IPS DF 6.9 (cell line): ENCODE measurements at places on chromosomes 6 and 20.

DNA sequence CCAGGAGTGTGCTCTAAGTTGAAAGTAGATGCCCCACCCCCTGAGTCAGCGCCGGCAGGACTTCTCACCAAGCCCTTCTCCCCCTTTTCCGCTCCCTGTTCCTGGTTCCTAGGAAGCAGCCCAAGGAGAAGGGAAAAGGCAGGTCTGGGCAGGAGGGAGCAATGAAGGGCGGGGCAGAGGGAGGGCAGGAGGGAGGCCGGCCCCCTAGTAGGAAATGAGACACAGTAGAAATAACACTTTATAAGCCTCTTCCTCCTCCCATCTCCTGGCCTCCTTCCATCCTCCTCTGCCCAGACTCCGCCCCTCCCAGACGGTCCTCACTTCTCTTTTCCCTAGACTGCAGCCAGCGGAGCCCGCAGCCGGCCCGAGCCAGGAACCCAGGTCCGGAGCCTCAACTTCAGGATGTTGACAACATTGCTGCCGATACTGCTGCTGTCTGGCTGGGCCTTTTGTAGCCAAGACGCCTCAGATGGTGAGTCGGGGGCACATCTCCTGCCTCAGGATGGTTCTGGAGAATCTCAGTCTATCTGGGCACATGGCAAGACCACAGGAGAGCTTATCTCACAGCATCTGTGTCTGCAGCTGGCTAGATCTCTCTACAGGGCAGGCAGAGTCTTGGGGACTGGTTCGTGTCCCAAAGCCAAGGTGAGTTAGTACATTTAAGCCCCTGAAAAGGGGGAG, at the start of gene PROCR:
TSS of gene PROCR (plus strand) at position 320 of the 681 bp plus-strand sequence. CDS start at position 403, 83 bp downstream.
- H3K27ac ChIP-seq: no peak within 1 kb of the TSS
- peaks cover 6% of the 10 kb centered on the region; the same call in 1 of the 2 replicates for H3K4me1 ChIP-seq
- no peaks in the 10 kb centered on the region for H3K27me3 ChIP-seq
- H3K4me3 ChIP-seq: peak within 1 kb of the TSS; percentile 5; the same call in 1 of the 2 replicates
- DNase-seq: peak; percentile 50

DNA sequence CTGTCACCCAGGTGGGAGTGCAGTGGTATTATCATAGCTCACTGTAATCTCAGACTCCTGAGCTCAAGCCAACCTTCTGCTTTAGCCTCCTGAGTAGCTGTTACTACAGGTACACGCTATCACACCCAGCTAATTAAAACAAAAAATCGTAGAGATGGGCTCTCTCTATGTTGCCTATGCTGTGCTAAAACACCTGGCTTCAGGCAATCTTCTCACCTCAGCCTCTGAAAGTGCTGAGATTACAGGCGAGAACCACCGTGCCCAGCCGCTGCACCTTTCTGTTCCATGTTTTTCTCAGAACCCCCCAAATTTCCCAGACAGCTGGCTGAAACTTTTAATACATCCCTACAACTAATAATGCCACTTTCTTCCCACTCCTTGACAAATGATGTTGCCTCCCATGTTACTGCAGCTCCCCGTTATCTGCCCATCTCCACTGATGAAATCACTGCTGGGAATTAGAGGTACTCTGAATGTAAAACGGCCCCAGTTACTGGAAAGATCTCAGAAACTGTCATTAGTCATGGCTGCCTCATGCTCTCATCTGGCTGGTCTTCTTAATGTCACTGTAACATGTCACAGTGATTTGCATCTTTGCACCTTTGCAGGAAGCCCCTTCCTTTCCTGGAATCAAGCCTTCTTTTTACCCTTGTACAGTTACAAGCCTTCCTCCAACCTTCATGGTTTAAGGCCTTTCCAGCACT, 697.5 kb downstream of the PRKN start:
- H3K27me3 ChIP-seq: no peaks in the 10 kb centered on the region
- H3K36me3 ChIP-seq: no peaks in the 10 kb centered on the region
- no peak for DNase-seq

DNA sequence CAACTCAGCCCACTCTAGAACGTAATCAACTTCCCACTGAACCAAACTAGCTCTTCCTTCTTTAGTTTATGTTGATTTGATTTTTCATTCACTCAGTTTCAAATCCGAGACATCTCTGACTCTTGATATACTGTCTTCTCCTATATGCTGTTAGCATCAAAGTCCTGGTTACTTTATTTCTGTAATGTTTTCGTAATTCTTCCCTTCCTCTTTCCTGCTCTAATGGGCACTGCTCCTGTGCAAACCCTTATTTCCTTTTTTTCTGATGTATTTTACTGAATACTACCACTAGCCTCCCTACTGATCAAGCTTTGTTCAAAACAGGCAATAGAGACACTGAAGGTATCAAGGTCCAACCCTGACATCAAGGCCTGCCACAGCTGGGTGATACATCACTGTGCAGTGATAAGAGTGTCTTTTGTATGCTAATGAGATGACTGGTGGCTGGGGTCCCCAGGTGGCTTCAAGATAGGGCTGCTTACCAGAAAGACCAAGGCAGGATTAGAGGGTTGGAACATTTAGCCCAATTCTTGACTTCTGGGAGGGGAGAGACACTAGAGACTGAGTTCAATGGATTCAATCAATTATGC, 95.2 kb downstream of the KIF13A start:
- H3K27ac ChIP-seq: no peak overlapping the region
- H3K36me3 ChIP-seq: peaks cover 3% of the 10 kb centered on the region; the same call in 1 of the 2 replicates
- no peak for DNase-seq
- H3K4me1 ChIP-seq: no peaks in the 10 kb centered on the region

DNA sequence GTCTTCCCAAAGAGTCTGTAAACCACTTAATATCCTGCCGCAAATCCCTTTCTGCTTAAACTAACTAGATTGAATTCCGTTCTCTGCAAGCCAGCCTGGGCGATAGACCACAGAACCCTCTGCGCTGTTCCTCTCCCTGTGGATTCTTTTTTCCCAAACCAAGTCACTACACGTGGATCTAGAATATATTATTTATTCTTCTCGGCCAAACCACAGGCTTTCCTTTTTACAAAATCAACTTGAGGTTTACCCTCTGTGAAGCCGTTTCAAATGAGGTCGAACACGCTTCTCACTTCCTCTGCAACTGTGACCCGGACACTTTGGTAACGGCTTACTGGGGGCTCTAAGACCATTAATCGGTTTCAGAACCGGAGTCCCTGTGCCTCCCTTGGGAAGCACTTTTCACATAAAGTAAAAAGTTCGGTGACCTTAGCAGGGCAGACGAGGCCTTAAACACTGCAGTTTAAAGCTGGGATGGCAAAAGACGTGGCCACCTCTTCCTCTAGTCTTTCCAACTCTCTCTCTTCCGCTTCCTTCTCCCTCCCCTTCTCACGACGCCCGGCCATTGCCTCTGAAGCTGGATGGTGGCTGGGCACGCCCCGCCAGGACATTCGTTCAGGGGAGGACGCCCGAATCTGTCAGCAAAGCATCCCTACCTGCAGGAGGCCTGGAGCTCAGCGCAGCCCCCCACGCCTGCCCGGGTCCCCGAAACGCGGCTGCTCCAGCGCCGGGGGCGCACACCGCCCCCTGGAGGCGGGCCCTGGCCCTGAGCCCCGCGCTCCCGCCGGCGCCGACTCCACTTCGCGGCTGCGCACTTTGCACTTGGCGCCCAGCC, 55.0 kb upstream of the FOXC1 start:
- H3K4me1 ChIP-seq: no peaks in the 10 kb centered on the region; the same call in 1 of the 2 replicates
- H3K36me3 ChIP-seq: no peaks in the 10 kb centered on the region
- H3K27me3 ChIP-seq: peaks cover 11% of the 10 kb centered on the region; the same call in 1 of the 2 replicates
- DNase-seq: no peak

DNA sequence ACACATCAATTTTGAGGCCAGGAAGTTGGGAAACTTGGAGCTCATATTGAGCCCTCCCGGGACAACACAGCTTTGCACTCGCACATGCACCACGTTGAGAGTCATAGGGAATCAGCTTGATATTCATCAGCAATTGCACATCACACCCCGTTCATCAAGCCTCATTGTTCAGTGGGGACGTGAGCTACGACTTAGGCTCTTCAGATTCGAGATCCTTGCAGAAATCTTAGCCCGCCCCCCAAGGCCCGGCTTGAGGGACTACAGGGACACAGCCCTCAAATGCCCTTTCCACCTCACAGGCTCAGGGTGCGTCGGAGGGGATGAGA, 93.0 kb upstream of the MAFB start:
- H3K36me3 ChIP-seq: no peaks in the 10 kb centered on the region
- no peaks in the 10 kb centered on the region for H3K4me1 ChIP-seq
- no peak overlapping the region for H3K4me3 ChIP-seq
- no peak for DNase-seq
- H3K27ac ChIP-seq: no peak overlapping the region

DNA sequence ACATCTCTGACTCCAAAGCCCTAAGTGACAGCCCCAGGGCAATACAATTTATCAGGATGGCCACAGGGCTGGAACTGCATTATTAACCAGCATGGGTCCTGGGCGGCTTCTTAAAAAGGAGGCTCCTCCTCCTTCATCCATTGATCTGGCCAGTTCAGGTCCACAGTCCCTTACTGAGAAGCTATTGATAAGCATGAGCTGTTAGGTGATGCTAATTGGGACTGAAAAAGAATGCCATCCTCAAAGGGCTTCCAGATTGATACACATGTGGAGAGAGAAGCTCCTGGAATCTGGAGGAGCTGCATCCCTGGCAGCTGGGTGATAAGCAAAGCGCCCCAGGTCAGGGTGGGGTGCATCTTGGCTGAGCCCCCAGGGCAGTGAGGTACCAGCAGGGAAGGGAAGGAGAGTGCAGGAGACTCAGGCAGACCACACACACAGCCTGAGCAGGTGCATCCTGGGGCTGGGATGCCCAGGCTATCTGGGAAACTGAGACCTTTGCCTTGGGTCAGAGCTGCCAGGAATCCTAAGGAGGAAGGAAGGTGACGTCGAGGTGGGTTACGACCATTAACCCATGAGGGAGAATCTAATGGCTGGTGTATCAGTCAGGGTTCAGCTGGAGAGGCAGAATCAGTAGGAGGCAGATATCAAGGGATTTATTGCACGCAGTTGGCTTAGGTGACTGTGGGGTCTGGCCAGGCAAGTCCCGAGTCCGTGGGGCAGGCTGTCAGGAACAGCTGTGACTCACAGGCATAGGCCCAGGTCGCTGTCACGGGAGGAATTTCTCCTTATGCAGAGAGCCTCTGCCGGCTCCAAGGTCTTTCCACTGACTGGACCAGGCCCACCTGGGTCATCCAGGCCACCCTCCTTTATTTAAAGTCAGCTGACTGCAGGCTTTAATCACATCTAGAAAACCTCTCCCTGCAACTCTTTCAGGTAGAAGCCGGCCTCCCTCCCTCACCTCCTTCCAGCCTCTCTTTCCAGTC, 261.2 kb downstream of the BMP7 start:
- no peak overlapping the region for H3K27ac ChIP-seq
- no peak overlapping the region for H3K4me3 ChIP-seq
- no peaks in the 10 kb centered on the region for H3K27me3 ChIP-seq

DNA sequence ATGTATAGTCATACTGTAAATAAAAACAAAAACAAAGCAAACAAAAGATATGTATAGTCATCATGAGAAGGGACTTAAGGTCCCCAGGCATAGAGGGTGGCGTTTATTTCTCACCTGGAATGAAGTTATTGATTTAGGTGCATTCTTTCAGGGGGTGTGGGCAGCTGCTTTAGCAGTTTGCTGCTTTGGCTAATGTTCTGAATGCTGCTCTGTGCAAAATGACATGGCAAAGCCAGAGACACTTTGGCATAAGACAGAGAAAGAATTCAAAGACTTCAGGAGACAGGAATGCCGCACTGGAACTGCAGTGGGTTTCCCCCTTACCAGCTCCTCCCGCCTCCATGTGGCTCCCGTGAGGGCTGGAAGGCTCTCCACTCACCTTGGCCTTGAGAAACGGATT, 36.4 kb upstream of the NELFCD start:
- H3K4me3 ChIP-seq: no peak overlapping the region
- H3K27me3 ChIP-seq: no peaks in the 10 kb centered on the region

DNA sequence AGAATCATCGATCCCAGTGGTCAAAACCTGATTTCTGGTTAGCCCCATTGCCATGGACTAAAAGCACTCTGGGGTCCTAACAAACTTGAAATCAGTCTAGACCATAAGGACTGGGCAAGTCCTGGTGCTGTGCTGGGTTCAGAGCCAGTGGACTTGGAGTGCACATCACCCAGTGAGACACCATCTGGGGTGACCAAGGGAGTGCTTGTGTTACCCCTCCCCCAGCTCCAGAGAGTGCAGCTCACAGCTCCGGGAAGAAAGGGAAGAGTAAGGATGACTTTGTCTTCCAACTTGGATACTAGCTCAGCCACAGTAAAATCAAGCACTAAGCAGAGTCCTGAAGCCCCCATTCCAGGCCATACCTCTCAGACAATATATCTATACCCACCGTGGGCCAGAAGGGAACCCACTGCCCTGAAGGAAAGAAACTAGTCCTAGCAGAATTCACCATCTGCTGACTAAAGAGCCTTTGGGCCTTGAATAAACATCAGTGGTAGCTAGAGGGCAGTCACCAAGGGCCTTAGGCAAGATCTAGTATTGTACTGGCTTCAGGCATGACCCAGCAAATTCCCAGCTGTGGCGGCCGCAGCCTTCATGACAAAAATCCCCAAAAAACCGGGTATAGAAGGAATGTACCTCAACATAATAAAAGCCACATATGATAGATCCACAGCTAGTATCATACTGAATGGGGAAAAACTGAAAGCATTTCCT, 153.5 kb upstream of the OGFRL1 start:
- H3K4me1 ChIP-seq: no peaks in the 10 kb centered on the region
- DNase-seq: no peak
- H3K36me3 ChIP-seq: no peaks in the 10 kb centered on the region
- no peak overlapping the region for H3K27ac ChIP-seq

- no peaks in the 10 kb centered on the region for H3K4me1 ChIP-seq
- H3K27ac ChIP-seq: no peak overlapping the region
- H3K27me3 ChIP-seq: no peaks in the 10 kb centered on the region
- H3K36me3 ChIP-seq: no peaks in the 10 kb centered on the region
- H3K4me3 ChIP-seq: no peak overlapping the region
Observed at GRCh38 chr6:137777687-137778075, 89.4 kb upstream of the TNFAIP3 start.

- H3K4me3 ChIP-seq: peak overlapping the region; percentile 71
- no peaks in the 10 kb centered on the region for H3K36me3 ChIP-seq
Observed at GRCh38 chr6:87700397-87701343, 1.4 kb downstream of the AKIRIN2 start.

DNA sequence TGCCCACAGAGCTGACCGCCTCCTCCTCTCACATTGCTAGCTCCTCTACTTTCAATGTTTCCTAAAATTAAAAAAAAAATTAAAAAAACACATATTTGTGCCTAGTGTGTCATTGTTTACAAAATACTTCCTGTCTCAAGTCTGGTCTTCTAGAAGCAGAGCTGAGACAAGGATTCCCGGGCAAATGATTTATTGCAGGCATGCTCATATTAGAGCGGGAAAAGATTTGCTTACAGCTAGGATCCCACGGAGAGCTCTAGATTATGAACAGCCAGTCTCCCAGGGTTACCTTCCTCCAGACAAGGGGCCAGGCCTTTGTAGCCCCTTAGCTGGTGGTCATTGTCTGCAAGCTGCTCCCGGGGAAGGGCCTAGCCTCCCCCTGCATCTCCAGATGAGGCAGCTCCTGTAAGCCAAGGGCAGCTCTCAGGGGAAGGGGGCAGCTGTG, 9.4 kb downstream of the PACSIN1 start:
- no peaks in the 10 kb centered on the region for H3K27me3 ChIP-seq
- H3K4me1 ChIP-seq: peaks cover 2% of the 10 kb centered on the region; the same call in 1 of the 2 replicates
- H3K36me3 ChIP-seq: no peaks in the 10 kb centered on the region
- no peak for DNase-seq
- H3K27ac ChIP-seq: no peak overlapping the region

- H3K4me3 ChIP-seq: no peak overlapping the region
- H3K4me1 ChIP-seq: no peaks in the 10 kb centered on the region; the same call in 1 of the 2 replicates
- no peaks in the 10 kb centered on the region for H3K27me3 ChIP-seq
Observed at GRCh38 chr20:31644701-31645100, 7.0 kb downstream of the COX4I2 start.

- no peak overlapping the region for H3K4me3 ChIP-seq
- no peak overlapping the region for H3K27ac ChIP-seq
- H3K4me1 ChIP-seq: no peaks in the 10 kb centered on the region
- H3K36me3 ChIP-seq: no peaks in the 10 kb centered on the region
- no peak for DNase-seq
Observed at GRCh38 chr6:25217829-25218228, 61.3 kb upstream of the CARMIL1 start.
